T-helper 1 cell (primary cell): ENCODE measurements at places on chromosomes 5 and 9.

DNA sequence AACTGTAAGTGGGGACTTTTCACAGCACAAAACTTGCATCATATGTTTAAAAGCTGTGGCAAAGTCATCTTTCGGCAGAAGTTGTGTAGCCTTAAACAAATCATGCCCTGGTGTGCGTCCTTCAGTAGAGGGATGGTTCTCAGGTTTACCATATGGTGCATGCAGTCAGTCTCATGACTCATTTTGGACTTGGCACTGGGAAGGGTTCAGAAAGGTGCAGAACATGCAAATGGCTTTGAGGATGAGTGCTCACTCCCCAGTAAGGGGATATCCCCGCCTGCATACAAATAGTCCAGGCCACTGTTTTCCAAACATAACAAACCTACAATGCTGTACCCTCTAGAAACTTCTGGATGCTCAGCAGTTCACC lies 260.3 kb downstream of the NDUFS4 start:
- DNase-seq = no peak

DNA sequence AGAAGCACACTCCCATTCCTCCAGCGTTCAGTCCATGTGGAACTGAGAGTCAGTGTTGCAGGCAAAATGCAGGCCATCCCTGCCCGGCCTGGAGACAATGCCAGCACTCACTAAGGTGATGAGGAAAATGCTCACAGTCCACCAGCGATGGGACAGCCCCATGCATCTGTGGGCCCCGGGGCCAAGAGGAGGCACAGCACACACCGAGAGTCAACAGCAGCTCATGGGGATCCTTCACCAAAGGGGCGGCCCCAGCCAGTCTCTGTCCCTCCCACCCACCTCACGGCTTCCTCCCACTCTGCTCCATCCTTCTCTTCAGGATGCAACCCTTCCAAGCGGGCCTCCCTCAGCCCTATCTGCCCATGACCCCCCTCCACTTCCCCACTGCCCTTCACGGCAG lies 6.2 kb downstream of the SEMA4D start:
- no peak for DNase-seq

- no peak for DNase-seq
Measured at GRCh38 chr5:66769839-66770617, 173.8 kb downstream of the MAST4 start.

GRCh38 chr5:64835266-64835665 lies 66.5 kb downstream of the CWC27 start:
- no peak for DNase-seq
